ENCODE measurements at places on chromosomes 12 and 14.

- DNase-seq, result no peak
Measured at GRCh38 chr12:124637163-124637562, 69.8 kb upstream of the NCOR2 start.

DNA sequence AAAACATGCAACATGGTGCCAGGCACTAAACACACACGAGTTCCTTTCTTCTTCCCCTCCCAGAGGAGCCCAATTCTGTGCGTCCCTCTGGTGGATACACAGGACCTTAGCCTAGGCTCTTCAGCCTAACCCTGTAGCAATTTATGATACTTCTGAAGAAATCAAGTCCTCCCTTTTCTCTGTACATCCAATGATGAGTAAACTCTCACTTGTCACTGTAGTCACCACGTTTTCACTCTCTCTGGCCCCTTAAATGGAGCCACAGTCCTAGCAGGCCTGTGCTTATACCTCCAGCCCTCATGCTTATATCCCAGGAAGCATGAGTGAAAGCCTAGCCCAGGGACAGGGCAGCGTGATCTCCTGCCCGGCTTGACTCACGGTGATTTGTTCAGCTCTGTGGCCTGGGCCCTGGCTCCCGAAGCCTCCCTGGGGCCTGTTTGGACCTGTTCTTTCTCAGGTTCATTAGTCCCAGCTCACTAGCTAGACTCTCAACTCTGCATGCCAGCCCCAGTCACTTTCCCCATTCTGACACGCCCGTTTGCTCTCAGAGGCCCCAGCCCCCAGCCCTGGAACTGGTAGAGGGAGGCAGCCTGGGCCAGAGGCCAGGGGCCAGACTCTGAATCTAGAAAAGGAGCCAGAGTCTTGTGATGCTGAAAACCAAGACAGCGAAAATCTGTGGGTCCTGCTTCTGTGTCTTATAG, 24.1 kb upstream of the PLEKHG3 start:
- no peak for DNase-seq

- no peak for DNase-seq
Measured at GRCh38 chr12:109053382-109054123, 1.2 kb downstream of the USP30 start.

GRCh38 chr14:90981636-90982035, 78.8 kb downstream of the RPS6KA5 start:
- DNase-seq, result no peak

GRCh38 chr14:100669011-100669412, 57.7 kb upstream of the DLK1 start:
- no peak for DNase-seq

DNA sequence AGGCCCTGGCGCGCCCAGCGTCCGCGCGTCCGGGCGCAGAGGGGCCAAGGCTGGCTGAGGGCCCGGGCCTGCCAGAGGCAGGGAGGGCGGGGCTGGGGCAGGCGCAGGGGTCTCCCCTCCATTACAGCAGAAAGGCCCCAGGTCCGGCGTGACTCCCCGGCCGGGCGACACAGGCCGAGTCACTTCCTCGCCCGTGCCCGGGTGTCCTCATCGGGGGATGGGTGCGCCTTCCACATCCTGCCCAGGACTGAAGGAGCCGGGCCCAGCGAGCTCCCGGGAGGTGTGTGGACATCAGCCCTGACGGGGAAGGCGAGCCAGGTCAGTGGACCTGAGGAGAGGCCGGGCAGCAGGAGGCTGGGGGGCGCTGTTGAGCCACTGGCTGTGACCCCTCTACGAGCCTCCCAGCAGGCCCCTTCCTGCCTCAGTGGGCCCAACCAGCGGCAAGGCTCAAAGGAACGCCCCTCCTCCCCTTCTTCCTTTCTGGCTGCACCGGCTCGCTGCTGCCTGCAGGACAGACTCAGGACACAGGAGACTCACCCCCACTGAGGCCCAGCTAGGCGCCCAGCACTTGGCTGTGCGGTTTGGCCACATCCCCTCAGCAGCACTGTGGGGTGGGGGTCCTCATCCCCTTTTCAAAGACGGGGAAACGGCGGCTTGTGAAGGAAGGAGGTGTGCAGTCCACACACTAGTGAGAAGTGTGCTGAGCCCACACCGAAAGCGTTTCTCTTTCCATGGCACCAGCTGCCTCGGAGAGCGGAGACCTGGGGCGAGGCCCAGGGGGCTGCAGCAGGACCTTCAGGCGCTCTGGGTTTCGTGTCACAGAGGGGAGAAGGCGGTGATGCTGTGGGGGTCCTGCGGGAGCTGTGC, 606 bp downstream of the TNFAIP2 start:
- DNase-seq, result no peak

DNA sequence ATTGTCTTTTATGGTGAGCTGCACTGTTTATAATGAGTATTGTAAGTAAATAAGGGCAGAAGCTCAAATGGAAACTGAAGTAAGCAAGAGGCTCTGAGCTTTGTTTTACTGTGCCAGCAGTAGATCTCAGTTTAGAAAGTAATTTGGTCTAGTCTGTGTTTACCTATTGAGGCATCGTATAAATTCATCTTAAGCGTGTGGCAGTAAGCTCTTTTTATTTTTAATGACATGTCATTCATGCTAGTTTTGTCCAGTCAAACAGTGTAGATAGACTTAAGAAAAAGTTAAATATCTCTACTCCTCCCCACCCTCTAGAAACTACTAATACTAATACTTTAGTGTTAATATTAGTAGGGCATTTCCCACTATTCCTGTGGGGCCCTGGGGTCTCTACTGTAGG, 2.0 kb downstream of the ANO6 start:
- no peak for DNase-seq

DNA sequence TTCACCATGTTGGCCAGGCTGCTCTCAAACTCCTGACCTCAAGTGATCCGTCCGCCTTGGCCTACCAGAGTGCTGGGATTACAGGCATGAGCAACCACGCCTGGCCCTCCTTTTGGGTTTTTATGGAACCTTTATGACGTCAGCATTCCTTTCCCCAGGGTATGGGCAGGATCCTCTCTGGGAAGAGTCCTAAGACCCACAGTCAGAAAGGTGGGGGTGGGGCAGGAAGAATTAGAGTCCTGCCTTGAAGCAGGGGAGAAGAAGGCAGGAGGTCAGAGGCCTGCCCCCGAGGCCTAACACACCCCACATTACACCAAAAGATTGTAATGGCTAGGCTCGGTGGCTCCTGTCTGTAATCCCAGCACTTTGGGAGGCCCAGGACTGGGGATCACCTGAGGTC, 30.8 kb upstream of the CDK17 start:
- DNase-seq, result no peak

DNA sequence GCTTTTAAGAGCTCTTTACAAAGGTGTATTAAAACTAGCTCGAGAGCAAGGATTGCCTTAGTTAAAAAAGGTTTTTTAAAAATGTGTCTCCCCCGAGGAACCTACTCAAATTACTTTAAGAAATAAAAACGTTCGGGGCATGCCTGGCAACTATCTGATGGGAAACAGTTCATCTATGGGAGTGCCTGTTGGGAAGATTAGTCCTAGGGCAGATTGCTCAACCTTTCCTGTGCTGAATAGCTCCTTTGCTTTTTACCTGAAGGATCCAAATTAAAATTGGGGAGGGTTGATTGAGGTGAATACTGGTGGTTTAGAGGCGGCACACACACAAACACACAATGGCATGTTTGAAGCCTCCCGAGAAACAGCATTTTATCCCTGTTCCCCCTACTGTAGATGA, 541.4 kb upstream of the ATP2B1 start:
- no peak for DNase-seq

DNA sequence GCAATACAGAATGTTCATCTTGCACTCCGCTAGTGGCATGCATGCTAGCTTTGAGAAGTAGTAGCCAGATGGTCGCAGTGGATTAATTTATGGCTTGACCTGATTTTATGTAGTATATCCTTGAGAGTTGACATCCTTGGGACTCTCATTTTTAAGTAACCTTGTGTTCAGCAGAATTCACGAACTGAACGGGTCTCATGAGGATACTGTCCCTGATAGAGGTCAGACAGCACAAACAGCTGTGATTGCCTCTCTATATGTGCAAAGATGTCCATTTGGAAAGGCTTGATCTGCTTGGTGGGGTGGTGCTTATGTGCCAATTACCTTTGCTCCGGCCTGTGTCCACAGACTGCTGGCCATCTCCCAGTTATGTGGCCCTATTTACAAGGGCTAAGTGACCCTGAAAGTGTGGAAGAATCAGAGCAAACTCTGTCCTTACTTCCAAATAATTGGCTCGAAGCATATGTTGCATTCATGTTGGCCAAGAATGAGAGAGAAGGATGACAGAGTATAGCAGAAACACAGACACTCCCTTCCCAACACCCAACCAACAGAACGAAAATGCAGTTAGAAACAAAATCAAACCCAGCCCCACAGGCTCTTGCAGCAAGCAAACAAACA, 167.1 kb downstream of the CRADD start:
- no peak for DNase-seq
